ENCODE measurements at places on chromosomes 2 and 18.

- H3K27ac ChIP-seq = no peak overlapping the region
- peaks cover 17% of the 10 kb centered on the region for H3K27me3 ChIP-seq
- H3K4me1 ChIP-seq = peaks cover 10% of the 10 kb centered on the region
- H3K36me3 ChIP-seq = peaks cover 1% of the 10 kb centered on the region
- no peak overlapping the region for H3K4me3 ChIP-seq
Measured at GRCh38 chr2:12819103-12819475, 102.4 kb downstream of the TRIB2 start.

DNA sequence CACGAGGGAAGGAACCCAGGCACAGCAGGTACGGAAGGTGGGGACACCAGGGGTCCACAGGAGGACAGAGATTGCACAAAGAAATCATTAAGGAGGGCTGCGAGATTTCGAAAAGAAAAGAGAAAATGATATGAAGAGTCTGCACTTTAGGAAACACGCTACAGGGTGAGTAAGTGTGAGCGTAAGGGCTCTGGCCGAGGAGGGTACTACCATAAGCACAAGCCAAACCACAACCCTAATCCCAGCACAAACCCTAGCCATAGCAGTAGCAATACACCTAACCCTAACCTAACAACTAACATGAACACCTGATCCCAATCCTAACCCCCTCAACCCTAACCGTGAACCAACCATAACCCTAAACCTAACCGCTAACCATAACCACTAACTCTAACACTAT lies 104.0 kb downstream of the ZNF516 start:
- peaks cover 9% of the 10 kb centered on the region for H3K27me3 ChIP-seq
- H3K4me1 ChIP-seq = peaks cover 38% of the 10 kb centered on the region
- no peak overlapping the region for H3K4me3 ChIP-seq

DNA sequence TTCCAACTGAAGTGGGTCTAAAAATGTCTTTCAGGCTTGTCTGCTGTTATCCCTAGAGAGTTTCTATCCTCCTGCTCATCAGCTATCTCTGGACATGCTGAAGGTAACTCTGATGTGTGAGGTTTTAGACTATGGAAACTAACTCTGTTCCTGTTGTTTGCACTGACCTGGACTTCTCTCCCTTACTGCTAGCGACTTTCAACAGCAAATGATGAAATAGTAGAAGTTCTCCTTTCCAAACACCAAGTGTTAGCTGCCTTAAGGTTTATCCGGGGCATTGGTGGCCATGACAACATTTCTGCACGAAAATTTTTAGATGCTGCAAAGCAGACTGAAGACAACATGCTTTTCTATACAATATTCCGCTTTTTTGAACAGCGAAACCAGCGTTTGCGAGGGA lies 26.9 kb downstream of the RMC1 start:
- peaks cover 11% of the 10 kb centered on the region for H3K36me3 ChIP-seq
- DNase-seq = no peak
- H3K27ac ChIP-seq = no peak overlapping the region
- H3K4me1 ChIP-seq = peaks cover 1% of the 10 kb centered on the region
- no peak overlapping the region for H3K4me3 ChIP-seq
- H3K27me3 ChIP-seq = no peaks in the 10 kb centered on the region

- no peaks in the 10 kb centered on the region for H3K36me3 ChIP-seq
- no peak overlapping the region for H3K27ac ChIP-seq
- H3K27me3 ChIP-seq = peaks cover 1% of the 10 kb centered on the region
- no peak for DNase-seq
Measured at GRCh38 chr2:68435615-68436014, 31.5 kb downstream of the FBXO48 start.

Measured in activated naive CD8-positive, alpha-beta T cell treated with anti-CD3 and anti-CD28 coated beads, Interleukin-2, amount 10 ng/mL, durations not matched to agents 7 days and 5 days (primary cell).